Activated T-helper 9 cell treated with anti-CD3 and anti-CD28 coated beads, Interleukin-2, amount 50 U/mL, for 16 hours (primary cell): ENCODE measurements at places on chromosomes 12 and 14.

DNA sequence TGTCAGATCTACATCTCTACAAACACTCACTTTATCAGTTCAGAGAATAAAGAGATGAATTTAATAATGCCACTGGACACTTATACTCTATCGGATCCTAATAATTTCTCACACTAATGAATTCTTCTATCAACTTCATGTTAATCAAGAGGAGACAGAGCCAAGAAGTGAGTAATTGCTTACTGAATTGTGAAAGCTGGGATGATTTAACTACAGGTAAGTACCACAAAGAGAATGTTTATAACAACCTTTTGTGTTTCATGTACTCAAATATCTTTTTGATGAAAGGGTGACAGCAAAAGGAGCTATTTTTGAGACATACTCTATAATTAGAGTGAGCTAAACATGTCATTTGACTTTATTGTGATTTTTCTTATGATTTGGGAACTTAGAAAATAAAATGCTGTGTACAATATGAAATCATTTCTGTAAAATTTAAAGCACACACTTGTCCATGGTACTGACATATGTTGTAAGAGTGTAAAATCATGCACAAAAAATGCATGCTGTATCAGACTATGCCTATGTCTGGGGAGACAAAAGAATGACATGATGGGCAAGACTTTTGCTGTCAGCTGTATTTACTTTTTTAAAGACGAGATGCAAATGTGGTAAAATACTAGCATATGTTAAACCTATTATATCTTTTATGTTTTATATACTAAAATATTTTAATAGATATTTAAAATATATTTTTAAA is 361.2 kb downstream of the CCER1 start:
- no peak for DNase-seq

DNA sequence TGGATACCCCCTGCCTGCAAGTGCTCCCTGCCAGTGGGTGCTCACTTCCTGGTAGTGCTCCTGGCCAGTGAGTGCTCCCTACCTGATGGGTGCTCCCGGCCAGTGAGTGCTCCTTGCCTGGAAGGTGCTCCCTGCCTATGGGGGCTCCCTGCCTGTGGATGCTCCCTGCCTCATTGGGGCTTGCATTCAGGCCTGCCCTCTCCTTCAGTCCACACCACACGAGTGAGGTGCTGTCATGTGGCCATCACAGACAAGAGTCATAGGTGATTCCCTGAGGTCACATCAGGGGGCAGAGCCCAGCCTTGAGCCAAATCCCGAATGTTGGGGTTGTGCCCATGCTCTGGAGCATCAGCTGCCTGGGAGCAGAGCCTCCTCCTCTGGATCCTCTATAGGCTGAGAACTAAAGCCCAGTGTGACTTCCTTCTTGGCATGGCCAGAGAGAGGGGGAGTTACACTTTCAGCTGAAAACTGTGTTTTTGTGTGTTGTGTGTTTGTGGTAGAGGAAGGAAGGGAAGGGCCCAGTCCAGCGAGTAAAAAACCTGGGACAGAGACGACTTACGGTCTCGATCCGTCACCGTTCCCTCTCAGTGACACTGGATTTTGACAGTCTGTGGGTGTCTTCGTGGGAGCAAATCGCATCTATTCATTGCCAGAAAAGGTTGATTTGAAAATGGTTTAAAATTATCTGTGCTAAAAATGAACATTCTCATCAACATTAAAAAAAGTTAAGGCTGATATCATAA is 136.0 kb downstream of the ADGRD1 start:
- DNase-seq: no peak

DNA sequence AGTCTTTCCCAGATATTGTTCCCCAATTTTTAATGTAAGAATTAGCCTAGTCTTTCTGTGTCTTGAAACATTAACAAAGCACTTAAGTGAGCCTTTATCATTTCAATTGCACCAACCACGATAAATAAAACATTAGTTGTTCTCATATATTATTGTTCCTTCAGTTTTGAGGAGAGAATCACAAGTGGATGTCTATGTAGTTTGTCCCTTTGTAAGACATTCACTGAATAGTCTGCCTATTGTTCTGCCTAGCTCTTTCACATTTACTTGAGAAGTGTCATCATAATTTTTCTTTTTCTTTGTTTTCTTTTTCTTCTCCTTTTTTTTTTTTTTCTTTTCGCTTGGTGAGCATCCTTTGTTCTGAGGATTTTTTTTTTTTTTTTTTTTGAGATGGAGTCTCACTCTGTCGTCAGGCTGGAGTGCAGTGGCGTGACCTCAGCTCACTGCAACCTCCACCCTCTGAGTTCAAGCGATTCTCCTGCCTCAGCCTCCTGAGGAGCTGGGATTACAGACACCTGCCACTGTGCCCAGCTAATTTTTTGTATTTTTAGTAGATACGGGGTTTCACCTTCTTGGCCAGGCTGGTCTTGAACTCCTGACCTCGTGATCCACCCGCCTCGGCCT is 129.7 kb downstream of the SYT1 start:
- DNase-seq: no peak

DNA sequence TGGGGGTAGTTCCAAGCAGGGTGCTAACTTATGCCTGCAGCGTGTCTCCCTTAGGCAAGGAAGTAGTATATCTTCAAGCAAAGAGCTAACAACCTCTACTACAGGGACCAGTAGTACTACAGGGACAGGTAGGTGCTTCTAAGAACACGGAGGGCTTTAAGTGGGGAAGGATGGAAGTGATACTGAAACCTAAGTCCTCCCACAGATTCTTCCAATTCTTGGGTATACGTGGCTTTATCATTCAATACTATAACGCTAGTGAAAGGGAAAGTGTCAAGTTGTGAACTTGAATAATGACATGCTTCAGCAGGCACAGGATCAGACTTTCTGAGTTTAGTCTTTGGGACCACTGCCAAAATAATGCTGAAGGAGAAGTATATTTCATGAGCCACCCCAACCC is 241.7 kb downstream of the CEP128 start:
- no peak for DNase-seq

- no peak for DNase-seq
Measured at GRCh38 chr14:22319526-22320361, 269.3 kb downstream of the DAD1 start.

GRCh38 chr14:41615011-41615595 is 8.4 kb downstream of the LRFN5 start:
- no peak for DNase-seq

GRCh38 chr14:78164226-78164853 is 5.8 kb upstream of the NRXN3 start:
- DNase-seq: no peak

DNA sequence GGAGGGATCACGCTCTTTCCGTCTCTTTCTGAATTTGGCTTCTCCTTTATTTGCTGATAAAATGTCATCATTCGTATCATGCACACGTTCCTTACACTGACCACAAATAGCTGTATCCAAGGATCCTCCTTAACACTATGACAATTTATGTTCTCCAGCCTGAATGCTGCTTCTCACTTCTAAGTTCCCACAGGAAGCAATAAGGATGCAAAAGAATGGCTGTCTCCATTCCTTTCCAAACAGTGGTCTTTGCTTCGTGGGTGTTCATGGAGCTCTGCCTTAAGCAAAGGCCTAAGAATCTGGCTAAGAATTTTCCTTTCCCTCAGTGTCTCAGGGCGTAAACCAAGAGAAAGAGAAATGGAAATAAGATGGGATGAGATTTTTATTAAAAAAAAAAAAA is 200.2 kb downstream of the ITPR2 start:
- DNase-seq: no peak

DNA sequence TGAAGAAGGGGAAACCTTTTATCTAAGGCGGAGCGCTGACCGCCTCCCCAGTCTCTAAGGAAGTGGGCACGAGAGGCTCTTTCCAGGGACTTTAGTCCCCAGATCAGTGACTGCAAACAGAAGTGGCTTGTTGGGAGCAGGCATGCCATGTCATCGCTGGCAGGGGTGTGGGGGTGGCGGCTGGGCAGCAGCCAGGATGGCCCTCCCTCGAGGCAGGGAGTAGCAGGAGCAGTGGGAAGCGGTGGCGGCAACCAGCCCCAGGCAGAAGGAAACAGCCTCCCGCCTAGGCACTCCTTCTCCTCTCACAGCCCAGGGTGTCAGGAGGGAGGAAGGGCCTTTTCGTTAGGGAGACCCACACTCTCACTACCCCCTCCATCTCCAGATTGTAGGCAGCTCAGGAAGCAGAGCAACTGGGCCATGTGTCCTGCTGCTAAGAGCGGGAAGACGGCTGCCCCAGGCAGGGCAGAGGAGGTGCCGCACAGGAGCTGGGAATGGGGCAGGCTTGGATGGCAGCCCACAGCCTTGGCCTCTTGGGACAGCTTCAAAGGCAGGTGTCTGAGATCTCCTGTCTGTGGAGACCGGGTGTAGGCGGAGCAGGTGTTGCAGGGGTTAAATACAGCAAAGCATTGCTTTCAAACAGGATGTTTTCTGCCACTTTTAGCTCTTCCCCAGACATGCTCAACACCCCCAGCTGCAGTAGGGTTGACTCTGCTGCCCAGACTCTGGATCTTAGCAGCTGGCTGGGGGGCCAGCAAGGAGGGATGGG is 21.8 kb downstream of the VDR start:
- no peak for DNase-seq

DNA sequence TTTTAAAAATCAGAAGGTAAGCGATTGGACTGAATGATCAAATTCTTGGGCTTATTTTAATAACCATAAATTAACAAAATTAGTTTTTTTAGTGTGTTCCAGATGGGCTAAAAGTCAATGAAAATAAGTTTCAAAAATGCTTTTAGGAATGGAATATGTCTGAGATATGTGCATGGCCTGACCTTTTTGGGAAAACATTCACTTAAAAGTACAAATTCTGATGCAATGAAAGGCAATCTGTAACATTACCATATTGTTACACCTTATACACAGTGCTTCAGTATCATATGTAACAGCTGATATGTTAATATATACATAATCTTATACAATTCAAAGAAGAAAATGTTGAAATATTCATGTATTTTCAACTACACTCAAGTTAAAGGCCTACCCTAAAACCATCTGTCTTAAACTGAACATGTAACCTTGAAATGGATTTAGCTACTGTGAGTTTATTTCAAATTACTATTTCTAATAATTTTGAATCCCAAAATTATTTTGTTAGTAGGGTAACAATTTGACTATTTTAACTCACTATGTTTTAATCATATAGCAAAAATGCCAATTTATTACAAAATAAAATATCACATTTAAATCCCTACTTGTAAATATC is 84.8 kb downstream of the EEA1 start:
- DNase-seq: no peak

DNA sequence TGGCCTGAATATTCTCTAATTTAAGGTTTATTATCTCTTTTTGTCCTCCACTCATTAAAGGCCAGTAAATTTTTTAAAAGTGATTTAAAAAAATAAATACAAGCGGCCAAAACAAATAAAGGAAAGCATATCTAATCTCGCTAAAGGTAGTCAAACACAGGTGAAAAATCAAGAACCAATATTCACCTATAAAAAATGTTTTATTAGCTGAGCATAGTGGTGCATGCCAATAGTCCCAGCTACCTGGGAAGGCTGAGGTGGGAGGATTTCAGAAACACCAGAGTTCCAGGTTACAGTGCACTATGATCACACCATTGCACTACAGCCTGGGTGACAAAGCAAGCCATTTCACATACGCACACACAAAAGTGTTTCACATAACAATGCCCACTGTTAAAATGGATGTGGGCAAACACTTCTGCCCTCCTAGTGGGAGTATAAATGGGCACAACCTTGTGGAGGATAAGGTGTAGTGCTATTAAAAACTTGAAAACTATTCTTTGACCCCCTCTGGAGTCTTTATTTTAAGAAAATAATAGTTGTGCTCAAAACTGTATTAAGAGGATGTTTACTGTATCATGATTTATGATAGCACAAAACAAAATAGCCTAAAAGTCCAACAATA is 32.7 kb upstream of the NAP1L1 start:
- DNase-seq: no peak

- DNase-seq: no peak
Measured at GRCh38 chr12:89228491-89228890, 123.8 kb downstream of the DUSP6 start.

GRCh38 chr12:79935624-79936345 is 888 bp upstream of the PPP1R12A start:
- no peak for DNase-seq
